ENCODE measurements at places on chromosomes 2 and 18.
A peak's percentile ranks its signal among the peaks of the same experiment; 100 is the strongest.

GRCh38 chr18:78080081-78080480 lies 830.4 kb downstream of the GALR1 start:
- DNase-seq = no peak

DNA sequence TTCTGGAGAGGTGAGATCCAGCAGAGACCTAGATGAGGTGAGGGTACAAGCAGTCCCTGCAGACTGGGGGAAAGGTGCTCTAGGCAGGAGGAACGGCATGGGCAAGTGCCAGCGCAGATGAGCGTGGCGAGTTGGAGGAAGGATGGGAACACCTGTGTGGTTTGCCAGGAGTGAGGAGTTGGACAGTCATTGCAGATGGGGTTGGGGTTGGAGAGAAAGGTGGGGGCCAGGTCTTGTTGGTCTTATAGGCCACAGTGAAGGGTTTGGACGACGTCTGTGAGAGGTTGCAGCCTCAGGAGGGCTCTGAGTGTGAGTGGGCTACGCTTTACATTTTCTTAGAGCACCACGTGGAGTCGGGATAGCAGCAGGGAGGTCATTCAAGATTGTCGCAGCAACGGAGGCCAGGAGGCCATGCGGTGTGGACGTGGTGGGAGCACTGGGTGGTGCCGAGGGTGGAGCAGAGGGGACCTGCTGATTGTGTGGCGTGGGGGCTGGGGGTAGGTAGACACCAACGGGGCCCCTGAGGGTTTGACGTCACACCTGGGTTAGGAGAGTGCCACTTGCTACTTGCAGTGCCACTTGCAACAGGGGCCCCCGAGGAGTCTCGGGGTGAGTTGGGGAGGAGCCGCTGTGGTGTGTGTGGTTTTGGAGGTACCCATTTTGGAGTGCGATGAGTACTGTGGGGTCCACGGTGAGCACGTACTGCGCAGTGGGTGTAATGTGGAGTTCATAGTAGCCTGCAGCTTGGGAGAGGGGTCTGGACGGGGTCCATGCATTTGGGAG lies 66.2 kb downstream of the LPIN1 start:
- no peak for DNase-seq

DNA sequence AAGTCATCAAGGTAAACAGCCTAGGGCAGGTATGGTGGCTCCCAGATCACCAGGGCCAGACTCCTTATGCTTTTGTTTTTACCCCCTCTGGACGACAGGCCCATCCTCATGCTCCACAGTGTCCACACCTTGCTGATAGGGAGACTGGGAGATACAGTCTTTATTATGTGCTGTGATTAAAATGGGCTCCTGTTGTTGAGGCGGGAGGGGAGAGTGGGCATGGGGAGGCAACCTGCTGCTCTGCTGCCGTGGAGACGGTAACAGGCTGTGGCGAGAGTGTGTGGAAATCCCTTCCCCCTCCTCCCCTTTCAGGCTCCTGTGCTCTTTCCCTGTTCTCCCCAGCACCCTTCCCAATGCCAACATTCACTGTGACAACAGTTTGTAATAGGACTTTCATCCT lies 38.2 kb upstream of the PNO1 start:
- DNase-seq = no peak

DNA sequence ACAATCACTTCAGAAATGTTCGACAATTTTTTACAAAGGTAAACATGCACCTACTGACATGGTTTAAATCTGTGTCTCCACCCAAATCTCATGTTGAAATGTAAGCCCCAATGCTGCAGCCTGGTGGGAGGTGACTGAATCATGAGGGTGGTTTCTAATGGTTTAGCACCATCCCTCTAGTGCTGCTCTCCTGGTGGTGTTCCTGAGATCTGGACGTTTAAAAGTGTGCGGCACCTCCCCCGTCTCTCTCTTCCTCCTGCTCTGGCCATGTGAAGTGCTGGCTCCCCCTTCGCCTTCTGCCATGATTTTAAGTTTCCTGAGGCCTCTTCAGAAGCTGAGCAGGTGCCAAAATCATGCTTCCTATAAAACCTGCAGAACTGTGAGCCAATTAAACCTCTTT lies 28.3 kb downstream of the MAP3K2 start:
- DNase-seq = no peak

DNA sequence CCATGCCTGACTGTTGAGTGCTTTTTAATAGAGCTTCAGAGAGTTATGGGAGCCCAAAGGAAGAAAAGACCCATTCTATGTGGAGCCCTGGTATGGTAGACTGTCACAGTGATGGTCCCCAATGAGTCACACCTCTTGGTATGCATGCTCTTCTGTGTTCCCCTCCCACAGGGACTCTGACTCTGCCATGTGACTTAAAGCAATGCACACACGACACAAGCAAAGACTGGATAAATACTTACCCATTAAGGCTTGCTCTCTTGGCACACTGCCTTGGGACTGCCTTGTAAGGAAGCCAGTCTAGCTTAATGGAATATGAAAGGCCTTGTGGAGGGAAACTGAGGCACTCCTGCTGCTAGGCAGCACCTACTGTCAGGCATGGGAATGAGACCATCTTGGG lies 16.7 kb upstream of the DTNB start:
- DNase-seq = peak; percentile 28

GRCh38 chr2:181072486-181073235 lies 92.3 kb downstream of the UBE2E3 start:
- no peak for DNase-seq

DNA sequence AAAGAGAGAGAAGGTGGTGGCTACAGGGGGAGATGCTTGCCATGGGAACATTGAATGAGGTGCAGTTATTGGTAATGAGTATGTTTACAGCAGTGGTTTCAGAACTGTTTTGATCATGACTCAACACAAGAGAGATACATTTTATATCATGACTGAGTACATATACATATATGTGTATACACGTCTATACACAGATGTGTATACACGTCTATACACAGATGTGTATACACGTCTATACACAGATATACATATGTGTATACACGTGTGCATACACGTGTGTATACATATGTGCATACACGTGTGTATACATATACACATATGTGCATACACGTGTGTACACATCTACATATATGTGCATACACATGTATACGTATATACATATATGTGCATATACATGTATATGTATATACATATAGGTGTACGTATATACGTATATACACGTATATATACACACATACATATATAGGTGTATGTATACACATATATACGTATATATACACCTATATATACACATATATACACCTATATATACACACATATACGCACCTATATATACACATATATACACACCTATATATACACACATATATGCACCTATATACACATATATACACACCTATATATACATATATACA lies 518.5 kb downstream of the TSN start:
- DNase-seq = no peak

DNA sequence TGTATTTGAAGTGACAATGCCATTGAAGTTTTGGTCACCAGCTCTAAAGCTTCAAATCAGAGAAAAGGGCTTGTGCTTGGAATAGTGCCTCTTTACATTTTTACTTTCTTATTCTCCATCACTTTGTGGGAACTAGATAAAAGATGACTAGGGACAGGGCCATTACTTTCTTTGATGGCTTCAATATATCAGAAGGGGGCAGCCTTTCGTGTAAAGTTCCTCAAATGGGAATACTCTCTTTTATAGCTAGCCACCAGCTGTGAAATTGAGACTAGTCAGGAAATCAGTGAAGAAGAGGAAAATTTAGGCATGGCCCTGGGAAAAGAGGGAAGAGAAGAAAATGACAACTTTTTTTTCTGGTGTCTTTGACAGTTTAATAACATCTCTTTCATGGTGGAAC lies 242.5 kb downstream of the DCC start:
- DNase-seq = no peak

- no peak for DNase-seq
Observed at GRCh38 chr2:128301501-128301966, 17.1 kb downstream of the HS6ST1 start.

DNA sequence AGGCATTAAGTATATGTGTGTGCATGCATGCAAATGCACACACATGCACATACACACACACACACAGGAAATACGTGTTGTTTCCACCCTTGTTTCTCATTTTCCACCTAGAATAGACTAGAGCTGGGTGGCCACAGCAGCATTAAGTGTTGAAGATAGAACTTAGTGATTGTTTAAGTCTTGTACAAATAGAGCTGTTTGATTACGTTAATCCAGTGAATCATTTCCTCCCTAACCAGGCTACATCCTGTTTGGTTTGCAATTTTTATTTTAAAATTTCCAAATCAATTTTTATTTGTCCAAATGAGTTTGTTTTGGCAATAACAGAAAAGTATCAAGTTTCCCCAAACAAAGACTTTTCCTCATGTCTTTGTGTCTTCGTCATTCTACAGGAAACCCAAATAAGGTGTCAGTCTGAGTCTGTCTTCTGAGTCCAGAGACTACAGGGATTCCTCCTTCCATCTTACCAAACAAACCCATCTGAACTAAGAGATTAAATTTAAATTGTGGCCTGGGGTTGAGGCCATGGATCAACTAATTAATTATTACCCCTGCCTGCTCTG lies 74.6 kb upstream of the GALNT5 start:
- peak; percentile 0 for DNase-seq

GRCh38 chr2:48673581-48673980 lies 55.9 kb downstream of the GTF2A1L start:
- no peak for DNase-seq

DNA sequence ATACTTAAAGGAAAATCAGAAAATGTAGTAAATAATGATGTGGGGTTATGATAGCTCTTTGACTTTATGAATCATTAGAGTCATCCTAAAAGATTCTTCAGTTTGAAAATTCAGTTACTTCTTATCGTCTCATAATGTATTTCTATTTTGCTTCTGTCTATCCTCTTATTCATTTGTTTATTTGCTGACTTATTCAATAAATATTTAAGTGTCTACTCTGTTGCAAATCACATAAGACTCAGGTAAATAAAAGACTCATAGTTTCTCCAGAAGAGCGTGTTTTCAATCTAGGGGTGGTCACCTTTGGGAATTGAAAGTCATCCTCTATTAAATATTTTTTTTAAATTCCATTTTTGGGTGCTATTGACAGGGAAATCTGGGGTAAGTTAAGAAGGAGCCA lies 69.1 kb upstream of the RBMS1 start:
- DNase-seq = no peak

Measured in RKO (cell line).